ENCODE measurements at places on chromosomes 3 and 15.

GRCh38 chr15:31031471-31032067 is 40.1 kb upstream of the MTMR10 start:
- no peak for DNase-seq

GRCh38 chr3:58238830-58239229 is 1.2 kb downstream of the ABHD6 start:
- DNase-seq: no peak

- DNase-seq: no peak
Observed at GRCh38 chr3:29854821-29855220, 574.0 kb downstream of the RBMS3 start.

- peak; percentile 59 for DNase-seq
Observed at GRCh38 chr15:76147906-76148570, 88.3 kb downstream of the TMEM266 start.

- DNase-seq: no peak
Observed at GRCh38 chr3:134609821-134610431, 40.9 kb downstream of the KY start.

DNA sequence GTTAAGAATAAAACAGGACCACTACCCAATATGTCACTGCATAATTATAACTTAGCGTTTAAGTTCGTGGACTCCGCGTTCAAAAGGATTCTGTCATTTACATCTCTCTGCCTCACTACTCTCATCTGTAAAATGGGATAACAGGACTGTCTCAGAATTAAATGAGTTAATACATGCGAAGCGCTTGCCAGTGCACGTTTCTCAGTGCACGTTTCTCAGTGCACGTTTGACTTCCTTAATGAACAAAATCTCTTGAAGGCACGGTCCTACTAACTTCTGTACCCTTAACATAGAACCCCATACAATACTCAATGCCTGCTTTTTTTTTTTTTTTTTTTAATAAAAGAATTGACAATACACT is 499 bp downstream of the RABL3 start:
- no peak for DNase-seq

DNA sequence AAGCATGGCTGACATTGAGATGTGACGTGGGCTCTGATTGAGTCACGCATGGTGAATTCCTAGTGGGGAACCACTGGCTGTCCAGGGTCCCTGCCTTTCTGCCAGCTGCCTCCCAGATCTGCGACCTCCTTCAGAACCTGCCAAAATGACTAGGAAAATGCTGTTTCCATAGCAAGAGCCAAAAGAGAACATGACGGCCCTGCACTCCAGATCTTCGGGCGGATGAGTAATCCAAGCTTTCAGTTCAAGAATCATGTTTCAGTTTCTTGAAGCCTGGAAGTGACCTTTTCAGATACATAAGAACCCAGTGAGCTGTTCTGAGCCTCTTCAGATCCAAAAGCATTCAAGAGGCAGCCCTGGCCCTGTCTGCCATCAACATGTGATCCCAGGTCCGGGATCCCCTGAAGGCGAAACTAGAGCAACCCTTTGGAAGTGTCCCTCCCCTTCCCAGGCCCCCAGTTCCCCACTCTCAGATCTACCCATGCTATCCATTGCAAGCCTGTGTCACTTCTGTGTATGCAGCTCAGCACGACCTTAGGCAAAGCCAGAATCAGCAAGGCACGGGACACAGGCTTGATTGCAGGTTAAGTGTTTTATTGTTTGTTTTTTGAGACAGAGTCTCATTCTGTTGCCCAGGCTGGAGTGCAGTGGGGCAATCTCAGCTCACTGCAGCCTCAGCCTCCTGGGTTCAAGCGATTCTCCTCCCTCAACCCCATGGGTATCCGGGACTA is 19.7 kb downstream of the ANKRD63 start:
- no peak for DNase-seq

- no peak for DNase-seq
Observed at GRCh38 chr15:71810256-71811035, at the start of gene NR2E3. Gene NR2E3, plus strand, starts transcription at chr15:71810554. Its CDS starts 190 bp downstream, at chr15:71810744.

- no peak for DNase-seq
Observed at GRCh38 chr3:138079901-138080300, 35.5 kb downstream of the DZIP1L start.

DNA sequence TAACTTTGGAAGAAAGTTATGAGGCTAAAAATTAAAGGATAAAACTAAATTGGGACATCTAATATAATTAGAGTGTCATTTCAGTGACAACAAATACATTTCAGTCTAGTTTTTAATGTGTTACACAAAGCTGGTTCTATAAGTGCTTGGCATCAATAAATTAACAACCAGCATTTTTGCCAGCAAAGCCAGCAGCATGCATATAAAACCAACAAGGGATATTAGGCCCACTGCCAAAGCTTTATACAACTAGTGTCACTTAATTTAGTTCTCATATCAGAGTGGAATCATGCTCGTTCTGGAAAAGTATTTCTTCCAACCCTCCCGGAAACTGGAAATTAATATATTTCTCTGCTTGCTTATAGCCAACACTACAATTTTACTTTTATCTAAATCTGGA is 88.8 kb downstream of the THBS1 start:
- DNase-seq: no peak

DNA sequence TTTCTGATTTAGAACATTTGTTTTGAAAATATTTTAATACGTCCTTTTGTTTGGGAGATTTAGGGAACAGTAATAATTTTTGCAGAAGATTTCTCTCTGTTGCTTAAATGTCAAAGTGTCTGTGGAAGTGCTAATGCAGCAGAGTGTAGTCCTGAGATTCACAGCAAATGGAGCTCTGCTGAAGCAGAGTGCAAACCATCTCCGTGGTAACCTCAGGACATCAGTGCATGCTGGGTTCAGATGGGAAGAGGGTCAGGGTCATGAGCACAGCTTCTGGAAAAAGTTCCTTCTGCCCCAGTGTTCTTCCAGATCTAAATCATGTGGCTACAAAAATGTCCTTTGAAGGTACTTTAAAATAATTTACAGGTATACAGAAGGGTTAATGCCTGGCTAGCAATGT is 39.9 kb upstream of the SLC9A9 start:
- no peak for DNase-seq

DNA sequence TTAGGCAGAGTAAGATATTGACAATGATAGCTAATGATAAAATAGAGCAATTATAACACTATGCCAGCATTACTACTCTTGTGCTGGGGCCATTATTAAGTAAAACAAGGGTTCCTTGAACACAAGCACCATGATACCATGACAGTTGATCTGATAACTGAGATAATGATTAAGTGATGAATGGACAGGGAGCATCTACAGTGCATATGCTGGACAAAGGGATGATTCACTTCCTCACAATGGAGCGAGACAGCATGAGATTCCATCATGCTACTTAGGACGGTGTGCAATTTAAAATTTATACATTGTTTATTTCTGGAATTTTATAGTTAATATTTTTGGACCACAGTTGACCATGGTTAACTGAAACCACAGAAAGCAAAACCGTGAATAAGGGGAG is 156.6 kb downstream of the FHIT start:
- no peak for DNase-seq

- DNase-seq: no peak
Observed at GRCh38 chr15:96416218-96416933, 85.9 kb downstream of the NR2F2 start.

GRCh38 chr15:78317145-78317836 is 17.9 kb upstream of the SKIC8 start:
- no peak for DNase-seq

- no peak for DNase-seq
Observed at GRCh38 chr3:42871592-42872196, 4.0 kb downstream of the CYP8B1 start.

- no peak for DNase-seq
Observed at GRCh38 chr3:16240229-16241023, 24.3 kb downstream of the DPH3 start.

- peak; percentile 77 for DNase-seq
Observed at GRCh38 chr15:38068626-38069391, 134.4 kb downstream of the TMCO5A start.

DNA sequence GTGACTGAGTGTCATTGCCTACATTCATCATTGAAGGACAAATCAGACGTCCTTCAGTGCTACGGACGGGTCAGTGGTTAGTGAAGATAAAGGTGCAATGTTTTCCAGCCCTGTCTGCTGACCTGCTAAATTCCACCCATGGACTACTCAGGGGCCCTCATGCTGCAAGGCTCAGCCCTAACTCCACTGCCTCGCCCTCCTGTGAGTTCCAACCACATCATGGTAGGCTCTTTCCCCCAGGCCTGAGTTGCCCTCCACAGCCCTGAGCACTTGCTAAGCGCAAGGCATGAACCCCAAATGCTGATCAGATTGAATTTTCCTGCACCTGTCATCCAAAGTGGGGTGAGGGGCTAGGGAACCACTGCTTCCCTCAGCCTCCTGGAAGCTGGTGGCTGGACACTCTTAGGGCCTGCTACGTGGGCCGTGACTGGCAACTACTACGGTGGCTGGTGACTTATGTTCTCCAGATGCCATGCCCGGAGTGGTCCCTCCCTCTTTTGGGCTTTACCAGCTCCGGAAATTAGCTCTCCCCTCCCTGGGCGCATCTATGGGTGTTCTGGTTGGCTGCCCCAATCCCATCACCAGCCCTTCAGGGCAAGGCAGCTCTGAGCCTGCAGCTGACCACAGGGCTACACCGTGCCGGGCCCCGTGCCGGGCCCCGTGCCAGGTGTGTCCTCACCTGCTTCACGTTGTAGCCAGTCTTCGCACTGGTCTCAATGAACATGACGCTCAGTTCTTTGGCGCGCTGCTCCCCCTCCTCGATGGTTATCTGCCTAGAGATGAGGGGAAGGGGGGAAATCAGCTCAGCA is 32.1 kb downstream of the SRPRB start:
- no peak for DNase-seq

GRCh38 chr3:39128951-39129350 is 21.5 kb downstream of the TTC21A start:
- DNase-seq: no peak

DNA sequence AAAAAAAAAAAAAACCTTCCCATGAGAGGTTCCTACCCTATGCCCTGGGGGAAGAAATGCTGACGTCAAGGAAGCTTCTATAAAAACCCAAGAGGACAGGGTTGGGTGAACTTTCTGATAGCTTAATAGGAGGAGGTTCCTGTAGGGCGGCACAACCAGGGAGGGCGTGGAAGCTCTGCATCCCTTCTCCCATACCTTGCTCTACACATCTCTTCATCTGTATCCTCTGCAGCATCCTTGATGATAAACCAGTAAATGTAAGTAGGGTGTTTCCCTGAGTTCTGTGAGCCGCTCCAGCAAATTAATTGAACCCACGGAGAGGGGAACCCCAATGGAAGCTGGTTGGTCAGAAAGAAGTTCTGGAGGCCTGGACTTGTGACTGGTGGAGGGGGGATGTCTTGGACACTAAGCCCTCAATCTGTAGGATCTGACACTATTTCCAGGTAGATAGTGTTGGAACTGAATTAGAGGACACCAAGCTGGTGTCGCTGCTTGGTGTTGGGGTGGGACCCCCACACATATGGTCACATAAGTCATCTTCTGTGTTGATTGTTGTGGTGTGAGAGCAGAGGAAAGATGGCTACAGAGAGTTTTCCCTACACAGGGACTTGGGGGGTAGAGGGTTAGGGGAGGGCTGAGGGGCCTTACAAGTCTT is 91.5 kb downstream of the ST6GAL1 start:
- DNase-seq: no peak
